ENCODE measurements at places on chromosomes 3 and 15.

DNA sequence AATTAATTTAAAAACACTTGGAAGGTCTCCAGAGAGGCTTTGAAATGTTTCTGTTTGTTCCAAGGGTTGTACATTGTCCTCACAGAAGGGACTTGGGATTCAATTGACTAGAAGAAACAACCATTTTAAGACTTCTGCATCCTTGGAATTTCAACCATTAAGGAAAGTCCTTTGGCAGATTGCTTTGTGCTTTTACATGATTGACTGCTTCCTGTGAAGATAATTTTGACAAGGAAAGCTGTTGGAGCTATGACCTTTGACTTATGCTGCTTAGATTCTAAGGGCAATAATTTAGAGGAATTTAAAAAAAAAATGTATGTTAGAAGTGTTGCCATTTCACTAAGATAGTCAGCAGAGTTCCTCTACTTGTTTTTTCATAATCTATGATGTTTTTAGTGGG is 483.9 kb upstream of the TBL1XR1 start:
- DNase-seq: no peak

DNA sequence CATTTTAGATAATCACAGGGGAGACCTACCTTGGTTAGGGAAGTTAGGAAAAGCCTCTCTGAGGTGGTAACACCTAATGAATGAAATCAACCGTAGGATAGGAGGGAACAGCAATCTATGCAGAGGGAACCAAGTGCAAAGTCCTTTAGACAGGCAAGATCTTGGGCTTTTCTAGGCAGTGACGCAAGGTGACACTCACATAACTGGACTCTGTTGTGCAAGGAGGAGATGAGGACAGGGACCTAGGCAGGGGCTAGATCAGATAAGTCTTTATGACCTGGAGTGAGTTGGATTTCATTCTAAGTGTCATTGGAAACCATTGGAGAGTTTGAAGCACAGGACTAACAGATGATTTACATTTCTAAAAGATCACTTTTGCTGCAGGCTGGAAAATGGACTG is 4.6 kb upstream of the LMOD3 start:
- no peak for DNase-seq

GRCh38 chr3:74518610-74519009 is 95.8 kb downstream of the CNTN3 start:
- no peak for DNase-seq

DNA sequence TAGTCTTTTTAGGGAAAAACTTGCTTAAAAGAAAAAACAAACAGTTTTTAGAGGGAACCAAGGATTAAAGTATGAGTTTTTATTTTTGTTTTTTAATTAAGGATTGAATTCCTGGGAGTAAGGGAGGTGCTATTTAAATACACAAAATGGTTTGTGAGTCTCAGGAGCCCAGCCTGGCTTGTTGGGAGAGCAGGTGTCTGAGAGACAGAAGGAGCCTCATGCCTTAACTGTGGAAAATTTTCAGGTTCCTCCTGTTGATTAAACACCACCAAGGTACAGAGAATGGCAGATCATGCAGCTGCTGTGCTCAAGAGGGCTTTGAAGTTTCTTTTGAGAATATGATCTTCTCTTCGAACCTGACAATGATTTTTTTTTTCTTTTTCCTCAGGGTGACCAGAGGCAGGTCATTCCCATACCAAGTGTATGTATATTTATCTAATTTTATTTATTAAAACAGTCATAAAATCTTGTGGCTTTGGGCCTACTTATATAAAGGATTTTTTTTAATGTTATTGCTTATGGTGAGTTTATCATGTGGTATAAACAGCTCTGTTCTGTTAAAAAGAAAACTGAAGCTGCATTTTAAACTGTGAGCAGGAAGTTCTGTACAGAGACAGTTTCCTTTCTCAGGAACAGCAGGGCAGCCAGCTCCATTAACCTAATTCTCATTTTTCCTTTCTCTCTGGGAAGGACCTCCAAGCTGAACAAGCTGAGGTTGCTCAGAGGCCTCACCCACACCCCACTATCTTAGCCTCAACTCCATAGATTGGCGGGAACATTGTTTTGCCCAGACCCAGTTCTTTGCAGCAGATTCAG is 33.7 kb upstream of the VILL start:
- no peak for DNase-seq

GRCh38 chr15:89419370-89419984 is 76.9 kb downstream of the RHCG start:
- no peak for DNase-seq

- DNase-seq: no peak
These were observed 203.1 kb upstream of the SEMA6D start for GRCh38 chr15:47514200-47514652.

DNA sequence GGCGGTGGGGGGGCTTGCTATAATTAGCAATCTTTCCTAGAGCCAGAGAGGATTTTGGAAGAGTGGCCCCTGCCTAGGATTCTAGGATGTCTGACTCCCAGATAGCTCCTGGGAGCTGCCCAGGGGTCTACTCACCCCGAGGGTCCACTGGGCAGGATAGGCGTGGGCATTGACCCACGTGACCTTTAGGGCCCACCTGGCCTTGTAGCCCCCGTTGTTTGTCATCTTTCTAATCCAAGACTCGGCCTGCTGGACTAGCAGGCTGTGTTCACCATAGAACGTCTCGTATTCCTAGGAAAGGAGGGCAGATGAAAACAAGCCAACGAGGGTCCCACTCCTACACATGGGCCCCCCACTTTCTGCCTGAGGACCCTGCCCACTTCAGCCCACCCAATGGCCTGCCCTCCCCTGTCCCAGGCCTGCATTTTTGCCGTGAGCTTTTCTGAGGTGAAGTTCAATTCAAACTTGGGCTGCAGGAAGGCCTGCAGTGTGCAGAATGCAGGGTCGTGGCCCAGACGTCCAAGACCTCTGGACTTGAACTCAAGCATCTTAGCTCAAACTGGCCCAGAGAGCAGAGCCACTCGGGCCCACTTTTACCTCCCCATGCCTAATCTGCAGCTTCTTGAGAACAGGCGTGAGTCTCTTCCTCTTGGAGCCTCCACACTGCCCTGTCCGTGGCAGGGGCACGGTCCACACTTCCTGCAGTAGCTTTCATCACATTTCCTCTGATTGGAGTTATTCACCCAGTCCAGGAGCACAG is 41.5 kb downstream of the MUC4 start:
- DNase-seq: no peak

DNA sequence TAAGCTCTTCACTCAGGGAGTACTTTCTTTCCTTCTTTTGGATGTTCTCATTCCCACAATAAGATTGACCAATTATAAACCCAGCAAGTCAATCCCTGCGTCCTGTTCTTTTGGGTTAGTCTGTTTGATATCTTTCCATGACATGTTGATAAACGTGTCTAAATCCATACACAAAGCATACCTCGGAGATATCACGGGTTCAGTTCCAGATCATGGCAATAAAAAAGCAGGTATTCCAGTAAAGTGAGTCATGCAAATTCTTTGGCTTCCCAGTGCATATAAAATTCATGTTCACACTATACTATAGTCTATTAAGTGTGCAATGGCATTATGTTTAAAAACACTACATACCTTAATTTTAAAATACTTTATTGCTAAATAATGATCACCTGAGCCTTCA is 667.7 kb downstream of the MAGI1 start:
- DNase-seq: no peak

DNA sequence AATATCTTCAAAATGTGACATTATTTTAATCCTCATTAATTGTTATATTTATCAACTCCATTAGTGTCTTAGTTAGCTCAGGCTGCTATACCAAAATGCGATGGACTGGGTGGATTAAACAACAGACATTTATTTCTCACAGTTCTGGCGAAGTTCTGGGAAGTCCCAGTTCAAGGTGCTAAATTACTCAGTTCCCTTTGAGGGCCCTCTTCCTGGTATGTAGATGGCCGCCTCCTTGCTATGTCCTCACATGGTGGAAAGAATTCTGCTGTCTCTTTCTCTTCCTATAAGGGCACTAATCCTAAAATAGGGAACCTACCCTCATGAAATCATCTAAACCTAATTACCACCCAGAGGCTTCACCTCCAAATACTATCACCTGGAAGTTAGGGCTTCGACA is 38.8 kb upstream of the DUT start:
- no peak for DNase-seq

DNA sequence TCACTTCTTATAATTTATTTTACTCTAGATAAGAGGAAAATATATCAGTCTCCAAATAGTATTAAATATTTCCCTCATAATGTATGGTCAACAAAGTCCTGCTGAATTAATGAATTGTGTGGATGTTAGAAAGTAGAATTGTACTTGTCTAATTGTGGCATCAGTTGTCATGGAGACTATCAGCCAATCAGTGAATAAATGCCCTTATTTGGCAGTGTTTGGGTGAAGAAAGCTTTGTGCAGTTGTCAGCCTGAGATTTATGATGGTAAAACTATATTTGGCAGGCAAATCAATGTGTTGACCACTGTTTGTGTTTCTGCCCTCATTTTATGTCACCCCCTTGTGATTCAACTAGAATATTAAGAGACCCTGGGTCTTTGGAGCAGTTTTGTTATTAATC is 293.6 kb upstream of the MDFIC2 start:
- DNase-seq: no peak

GRCh38 chr3:78140274-78140673 is 1100.4 kb downstream of the ROBO2 start:
- DNase-seq: no peak

GRCh38 chr3:110174908-110175307 is 837.6 kb upstream of the DPPA4 start:
- no peak for DNase-seq

DNA sequence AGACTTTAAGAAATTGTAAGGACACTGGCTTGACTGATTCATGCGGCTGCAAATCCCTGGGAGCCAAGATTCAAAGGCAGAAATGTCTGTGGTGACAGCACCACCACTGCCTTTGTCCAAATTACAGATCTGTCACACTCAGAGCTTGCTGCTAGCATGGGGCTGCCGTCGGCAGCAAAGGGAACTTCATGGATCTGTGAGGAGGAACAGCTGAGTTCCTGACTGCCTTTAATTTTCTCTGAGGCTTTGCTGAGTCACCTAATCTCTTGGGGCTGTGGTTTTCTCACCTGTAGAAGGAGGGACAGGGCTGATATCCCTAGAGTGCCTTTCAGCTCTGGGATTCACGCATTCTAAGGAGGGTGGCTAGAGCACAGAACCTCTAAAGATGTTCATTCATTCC is 4.1 kb upstream of the PAK6 start:
- no peak for DNase-seq

DNA sequence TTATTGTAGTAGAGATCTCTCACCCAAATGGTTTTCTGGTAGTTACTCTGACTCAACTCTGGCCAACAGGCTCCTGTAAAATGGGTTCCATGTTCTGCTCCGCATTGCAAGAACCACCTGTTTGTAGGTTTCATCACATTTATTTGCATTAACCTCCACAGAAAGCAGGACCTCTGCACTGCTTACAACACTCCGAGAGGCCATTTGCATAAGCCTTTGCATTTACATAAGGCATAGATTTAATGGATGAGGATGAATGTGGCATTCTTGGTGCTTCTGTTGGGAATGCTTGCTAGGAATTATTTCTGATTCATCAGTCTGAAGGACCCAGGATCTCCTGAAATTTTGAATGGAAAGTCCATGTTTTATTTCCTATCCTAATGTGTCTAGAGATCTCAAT is 320.1 kb downstream of the ZNF621 start:
- no peak for DNase-seq

- no peak for DNase-seq
These were observed 63.4 kb downstream of the GHSR start for GRCh38 chr3:172384836-172385235.

GRCh38 chr3:149459491-149460059 is 14.9 kb upstream of the TM4SF4 start:
- no peak for DNase-seq

DNA sequence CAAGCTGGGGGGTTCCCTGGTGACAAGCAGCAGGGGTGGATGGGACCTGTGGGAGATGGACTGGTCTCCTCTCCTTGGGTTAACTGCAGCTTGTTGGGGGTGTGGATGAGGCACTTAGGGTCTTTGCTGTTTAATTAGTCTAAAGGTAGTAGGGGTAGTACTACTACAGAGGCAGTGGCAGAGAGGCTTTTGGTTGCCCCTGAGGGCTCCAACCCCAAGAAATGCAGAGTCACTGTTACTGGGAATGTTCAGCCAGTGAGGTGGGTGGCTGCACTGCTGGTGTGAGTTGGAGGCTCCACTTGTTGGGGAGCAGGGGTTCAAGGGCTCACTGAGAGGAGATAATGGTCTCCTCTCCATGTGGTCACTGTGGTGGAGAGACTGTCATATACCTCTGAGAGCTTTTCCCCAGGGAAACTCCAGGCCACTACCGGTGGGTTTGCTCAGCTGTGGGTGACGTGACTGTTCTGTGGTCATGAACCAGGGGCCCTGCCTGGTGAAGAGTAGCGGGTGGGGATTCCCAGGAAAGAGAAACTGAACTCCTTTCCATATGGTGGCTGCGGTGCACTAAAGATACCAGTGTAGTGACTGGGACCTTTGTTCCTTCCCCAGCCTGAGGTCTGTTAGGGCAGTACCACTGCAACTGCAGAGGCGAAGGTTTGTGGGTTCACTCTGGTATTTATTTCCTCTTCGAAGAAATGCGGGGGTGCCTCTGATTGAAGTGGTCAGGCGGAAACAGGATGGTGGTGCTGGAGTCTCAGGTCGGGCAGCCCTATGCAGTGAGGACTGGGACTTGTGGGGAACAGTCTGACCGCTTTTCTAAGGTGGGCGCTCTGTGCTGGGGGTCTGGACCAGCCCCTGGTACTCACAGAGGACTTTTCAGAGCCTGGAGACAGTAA is 68.9 kb upstream of the TNFSF10 start:
- peak; percentile 53 for DNase-seq

DNA sequence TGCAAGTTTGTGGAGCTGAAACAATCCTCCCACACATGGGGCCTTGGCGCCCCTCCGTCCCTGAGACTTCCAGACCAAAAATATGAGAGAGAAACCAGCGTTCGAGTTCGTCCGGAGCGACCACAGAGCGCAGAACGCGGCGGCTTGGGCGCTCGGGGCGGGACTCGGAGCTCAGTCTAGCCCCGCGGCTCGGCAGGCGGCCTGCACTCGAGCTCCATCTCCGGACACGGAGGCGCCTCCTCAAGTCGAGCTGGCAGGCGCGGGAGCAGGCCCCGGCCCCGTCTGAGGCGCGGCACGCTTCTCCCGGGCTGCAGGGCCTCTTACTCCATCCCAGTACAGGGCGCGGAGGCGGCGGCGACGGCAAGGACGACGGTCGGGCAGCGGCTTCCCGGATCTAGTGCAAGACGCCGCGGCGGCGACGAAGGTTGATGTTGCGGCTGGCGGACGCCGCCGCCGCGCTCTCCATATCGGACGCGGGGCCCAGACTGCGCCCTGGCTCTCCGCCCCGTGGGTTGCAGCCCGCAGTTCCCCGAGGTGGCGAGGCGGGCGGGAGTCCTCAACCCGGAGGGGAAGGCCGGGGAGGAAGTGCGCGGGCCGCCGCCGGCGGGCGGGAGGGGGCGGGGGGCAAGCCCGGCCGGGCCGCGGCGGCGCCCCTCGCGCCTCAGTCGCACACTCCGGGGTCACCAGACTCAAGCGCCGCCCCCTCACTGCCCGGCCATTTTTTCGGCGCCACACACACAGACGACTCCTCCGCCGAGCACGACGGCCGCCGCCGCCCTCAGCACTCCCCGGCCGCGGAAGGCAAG is 674 bp downstream of the MSL2 start:
- no peak for DNase-seq
